ENCODE measurements at places on chromosomes 12 and 14. TPM values are rescaled to one million over a fixed set of nuclear protein-coding genes. Genes with fewer than 3 reads are reported as not detected.

UBR7 gene
- 28.5 TPM for total RNA-seq

CLEC4D gene
- 0.55 TPM for total RNA-seq

NACA gene
- total RNA-seq: 1,536 TPM

DPPA3 gene
- total RNA-seq: not detected

NRXN3 gene
- total RNA-seq: 43.9 TPM

DNA sequence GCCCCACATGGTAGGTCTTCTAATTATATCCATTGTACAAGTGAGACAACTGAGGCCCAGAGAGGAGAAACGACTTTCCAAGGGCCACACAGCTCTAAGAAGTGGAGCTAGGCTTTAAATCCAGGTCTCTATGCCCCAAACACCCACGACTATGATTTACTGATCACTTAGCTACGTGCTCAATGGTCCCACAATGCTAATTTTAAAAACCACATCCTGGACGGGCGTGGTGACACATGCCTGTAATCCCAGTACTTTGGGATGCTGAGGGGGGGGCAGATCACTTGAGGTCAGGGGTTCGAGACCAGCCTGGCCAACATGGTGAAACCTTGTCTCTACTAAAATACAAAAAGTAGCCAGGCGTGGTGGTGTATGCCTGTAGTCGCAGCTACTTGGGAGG is 8.4 kb upstream of the MLEC start:
- DNase-seq: no peak

- DNase-seq: no peak
Observed at GRCh38 chr14:51356381-51356780, 116.3 kb downstream of the TMX1 start.

DNA sequence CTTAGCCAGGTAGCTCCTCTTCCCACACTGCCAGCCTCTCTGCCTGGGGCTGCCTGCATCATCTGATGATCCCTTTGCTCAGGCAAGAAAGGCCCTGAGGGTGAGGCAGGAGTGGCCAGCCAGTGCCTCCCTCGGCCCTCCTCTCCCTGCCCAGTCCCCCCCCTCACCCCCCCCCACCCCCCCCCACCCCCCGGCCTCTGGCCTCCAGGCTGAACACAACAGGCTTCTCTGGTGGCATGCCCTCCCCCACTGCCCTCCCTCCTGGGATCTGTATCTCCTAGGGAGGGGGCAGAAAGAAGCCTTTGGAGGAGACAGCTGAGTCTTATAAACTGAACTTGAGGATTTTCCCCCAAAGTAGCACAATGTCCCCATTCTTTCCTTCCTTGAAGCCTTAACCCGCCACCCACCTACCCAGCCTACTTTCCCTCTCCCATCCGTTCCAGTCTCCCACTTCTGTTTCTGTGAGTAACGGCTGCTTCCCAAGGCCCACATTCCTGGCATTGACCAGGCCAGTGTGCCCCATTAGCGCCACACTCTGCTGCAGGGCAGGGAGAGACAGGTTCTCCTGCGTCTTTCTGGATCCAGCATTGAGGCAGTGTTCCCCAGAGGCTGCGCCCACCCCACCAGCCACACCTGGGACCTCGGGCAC is 82.1 kb downstream of the B4GALNT3 start:
- DNase-seq: no peak
